ENCODE measurements at places on chromosomes 3 and 15.

DNA sequence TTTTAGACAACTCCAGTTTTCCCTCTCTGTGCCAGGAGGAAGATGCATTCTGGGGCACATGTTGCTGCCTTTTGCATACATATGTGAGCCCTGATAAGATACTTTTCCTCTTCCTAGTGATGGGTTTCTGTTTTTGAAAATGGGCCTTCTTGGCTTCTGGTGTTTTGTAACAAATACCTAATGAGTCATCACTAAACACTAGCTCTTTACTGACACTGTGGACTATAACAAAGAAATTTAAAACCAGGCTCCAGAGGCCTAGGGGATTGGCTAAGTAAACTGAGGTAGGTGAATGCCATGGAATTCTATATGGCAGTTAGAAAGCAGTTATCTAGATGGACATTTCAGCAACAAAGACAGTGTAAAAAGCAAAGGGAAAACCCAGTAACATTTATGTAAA lies 93.4 kb upstream of the NR2E3 start:
- DNase-seq, result no peak

DNA sequence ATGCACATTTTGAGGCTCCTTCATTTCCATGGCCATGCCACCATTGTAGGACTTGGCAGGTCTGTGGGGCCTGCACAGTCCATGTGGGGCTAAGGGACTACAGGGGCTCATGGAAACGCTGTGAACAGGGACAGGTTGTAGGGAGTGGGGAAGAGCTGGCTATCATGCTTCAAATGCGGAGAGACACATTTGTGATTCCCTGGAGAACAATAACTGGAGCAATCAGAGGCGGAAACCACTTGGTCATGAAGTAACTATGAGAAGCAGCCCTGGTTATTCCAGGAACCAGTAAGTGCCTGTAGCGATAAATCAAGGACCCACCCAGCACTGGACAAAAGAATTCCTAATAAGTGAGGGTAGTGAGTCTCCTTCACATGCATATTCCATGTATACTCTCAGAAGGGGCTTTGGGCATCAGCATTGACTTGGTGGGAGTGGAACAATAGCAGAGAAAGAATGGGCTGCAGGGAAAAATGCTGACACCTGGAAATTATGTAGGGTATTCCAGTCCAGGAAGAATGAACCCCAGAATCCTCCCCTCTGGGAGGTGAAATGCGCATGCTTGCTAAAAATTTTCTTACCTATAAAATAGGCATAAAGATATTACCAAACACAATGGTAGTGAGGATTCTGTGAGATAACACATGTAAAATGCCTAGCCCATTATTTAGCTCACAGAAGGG lies 251.4 kb upstream of the ROPN1 start:
- DNase-seq, result no peak

GRCh38 chr3:196792771-196793170 lies 53.1 kb downstream of the PAK2 start:
- DNase-seq, result peak; percentile 73

DNA sequence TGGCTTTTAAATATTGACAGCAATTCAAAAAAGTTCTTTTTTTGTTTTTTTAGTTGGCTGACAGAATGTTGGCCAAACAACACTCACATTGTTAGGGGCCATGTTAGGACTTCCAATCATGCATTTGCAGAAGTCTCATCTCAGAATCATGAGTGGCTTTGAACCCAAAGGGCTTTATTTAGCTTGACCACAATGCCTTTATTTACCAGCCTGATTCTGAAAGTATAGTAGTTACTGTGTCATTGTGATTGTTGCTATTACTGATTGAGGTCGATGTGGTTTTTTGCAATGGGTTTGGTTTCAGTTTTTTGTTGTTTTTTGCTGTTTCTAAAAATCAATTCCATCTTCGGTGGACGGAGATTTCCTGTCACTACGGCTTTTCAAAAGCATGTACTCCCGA lies 7.2 kb downstream of the GLDN start:
- DNase-seq, result no peak

DNA sequence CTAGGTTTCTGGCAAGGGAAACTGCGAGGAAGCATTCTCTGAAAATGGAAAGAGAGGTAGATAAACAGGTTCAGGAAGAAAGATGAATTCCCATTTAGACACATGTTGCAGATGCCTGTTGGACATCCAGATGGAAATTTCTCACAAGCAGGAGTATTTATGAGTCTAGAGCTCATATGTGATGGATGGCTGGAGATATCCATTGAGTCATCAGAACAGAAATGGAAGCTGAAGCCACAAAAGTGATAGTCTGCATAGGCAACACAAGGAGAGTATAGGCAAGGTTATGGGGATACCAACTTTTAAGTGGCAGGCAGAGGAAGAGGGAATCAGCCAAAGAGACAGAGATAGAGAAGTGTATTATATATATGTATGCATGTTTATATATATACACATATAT lies 6.3 kb upstream of the RAMAC start:
- no peak for DNase-seq

GRCh38 chr3:52998771-52999513 lies 46.9 kb downstream of the SFMBT1 start:
- DNase-seq, result peak; percentile 59

DNA sequence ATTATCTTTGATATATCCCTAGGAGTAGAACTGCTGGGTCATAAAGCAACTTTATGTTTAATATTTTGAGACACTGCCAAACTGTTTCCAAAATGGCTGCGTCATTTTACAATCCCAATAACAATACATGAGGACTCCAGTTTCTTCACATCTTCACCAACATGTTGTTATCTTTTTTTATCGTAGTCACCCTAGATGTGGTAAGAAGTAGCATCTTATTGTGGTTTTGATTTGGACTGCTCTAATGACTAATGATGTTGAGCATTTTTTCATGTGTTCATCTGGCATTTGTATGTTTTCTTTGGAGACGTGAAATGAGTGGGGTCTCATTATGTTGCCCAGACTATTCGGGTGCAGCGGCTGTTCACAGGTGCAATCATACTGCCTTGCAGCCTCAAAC lies 83.8 kb downstream of the MAP4 start:
- no peak for DNase-seq

GRCh38 chr3:58005669-58006068 lies 2.6 kb upstream of the FLNB start:
- DNase-seq, result peak; percentile 92

- no peak for DNase-seq
Measured at GRCh38 chr3:56704706-56705105, 21.6 kb upstream of the TASOR start.

DNA sequence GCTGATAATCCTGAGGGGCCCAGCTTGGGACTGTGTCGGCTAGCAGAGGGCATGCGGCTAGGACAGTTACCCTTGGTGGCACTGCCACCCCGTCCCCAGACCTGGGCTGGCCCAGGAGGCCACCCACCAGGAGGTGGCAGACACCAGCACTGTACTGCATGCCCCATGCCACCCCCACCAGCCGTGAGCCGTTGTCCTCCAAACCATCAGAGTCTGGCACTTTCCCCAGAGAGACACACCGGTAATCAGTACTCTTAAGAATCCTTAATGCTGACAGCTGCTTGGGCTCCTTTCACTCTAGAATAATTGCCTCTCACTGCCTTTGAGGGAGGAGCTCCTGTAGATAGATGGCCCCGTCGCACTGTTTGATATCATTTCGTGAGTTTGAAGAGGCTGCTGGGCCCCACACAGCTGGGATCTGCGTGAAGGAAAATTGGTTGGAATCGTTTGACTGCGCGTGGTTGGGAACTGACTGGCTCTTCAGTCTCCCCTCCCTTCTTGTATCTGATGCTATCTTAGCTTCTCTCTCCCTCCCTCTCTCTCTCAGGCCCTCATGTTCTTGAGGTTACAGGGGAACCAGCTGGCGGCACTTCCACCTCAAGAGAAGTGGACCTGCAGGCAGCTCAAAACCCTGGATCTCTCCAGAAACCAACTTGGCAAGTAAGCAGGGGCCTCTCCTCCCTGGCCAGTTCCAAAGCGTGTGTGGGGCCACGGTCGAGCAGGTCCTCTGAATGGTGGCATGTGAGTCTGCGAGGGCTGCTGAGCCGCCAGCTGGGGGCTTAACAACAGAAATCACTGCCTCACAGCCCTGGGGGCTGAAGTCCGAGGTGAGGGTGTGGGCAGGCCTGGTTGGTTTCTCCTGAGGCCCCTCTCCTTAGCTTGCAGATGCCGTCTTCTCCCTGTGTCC lies 94.9 kb downstream of the LRRK1 start:
- peak; percentile 60 for DNase-seq

DNA sequence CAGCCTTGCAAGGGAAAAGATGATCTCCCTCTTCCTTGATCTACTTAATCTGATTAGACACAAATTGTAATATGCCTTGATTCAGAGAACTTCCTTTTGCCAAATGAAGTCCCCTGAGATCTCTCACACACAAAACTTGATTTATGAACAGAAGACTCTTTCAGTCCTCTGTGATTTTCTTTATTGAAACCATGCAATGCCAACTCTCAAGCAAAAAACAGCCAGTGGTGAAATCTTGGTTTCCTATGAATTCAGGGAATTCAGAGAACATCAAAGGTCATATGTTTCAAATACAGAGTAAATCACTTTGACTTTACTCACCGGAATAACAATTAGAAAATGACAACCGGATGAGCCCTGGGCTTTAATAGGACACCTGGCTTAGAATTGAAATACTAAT lies 211.7 kb downstream of the ABHD5 start:
- no peak for DNase-seq

GRCh38 chr3:50447290-50447840 lies 56.1 kb downstream of the CACNA2D2 start:
- DNase-seq, result no peak

DNA sequence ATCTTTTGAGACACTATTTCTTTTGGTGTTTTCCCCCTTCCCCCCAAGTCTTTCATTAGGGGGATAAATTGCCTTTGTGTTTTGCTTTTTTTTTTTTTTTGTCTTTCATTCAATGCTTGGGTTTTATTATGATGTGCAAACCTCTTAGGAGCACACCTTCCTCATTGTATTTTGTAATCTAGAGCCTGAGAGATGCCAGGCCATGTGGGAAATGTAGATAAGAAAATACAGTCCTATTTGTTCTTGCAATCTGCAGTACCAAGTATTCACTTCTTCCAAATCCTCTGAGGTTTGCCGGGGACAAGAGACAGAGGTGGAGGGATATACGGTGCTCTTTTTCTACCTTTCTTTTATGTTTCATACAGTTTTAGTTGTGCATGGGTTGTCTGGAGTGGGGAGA lies 66.7 kb downstream of the LARS2 start:
- no peak for DNase-seq

- DNase-seq, result peak; percentile 53
Measured at GRCh38 chr3:124246949-124247348, 255.0 kb upstream of the ROPN1 start.

- peak; percentile 28 for DNase-seq
Measured at GRCh38 chr15:100190675-100191074, 151.1 kb downstream of the ADAMTS17 start.

- no peak for DNase-seq
Measured at GRCh38 chr3:160065282-160065681, 76.6 kb downstream of the IL12A start.

DNA sequence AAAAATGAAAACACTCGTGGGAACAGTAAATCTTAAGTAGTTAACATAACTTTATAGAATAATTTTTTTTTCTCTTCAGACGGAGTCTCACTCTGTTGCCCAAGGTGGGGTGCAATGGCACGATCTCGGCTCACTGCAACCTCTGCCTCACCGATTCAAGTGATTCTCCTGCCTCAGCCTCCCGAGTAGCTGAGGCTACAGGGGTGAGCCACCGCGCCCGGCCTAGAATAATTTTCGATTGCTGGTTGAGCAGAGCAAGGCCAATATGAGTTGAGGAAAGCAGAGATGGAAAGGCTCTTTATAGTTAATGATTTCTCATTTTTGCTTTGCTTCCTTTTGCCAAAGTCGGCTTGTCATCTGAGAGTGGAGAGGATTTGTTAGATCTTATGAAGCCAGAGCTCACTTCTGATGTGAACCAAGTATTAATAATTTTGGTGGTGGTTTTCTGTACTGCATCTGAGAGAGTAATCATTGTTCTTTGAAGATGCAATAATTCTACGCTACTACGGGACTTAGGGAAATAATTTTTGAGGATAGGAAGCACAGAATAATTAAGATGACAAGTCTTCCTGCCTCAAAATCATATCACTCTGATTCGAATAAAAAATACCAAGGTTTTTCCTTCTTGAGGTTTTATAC lies 1.6 kb upstream of the GOLM2 start:
- no peak for DNase-seq

GRCh38 chr3:83461411-83461810 lies 1497.4 kb upstream of the CADM2 start:
- DNase-seq, result no peak

DNA sequence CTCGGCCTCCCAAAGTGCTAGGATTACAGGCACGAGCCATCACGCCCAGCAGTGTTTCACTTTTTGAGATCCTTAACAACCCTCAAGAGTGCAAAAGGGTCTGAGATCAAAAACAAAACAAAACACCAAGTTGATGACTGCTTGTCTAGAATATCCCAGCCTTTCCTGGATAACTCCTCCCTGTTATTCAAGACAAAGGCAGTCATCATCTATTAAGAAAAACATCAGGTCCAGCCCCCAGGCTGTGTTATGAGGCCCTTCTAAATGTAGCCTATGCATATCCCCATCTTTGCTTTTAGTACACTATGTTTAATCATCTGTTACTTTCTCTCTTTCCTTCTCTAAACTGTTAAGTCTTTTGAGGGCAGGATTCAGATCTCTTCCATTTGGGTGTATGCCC lies 150.1 kb upstream of the FHIT start:
- DNase-seq, result no peak

GRCh38 chr15:40320931-40321371 lies 2.5 kb upstream of the INAFM2 start:
- no peak for DNase-seq

GRCh38 chr15:89085289-89085926 lies 2.8 kb upstream of the ABHD2 start:
- DNase-seq, result no peak

DNA sequence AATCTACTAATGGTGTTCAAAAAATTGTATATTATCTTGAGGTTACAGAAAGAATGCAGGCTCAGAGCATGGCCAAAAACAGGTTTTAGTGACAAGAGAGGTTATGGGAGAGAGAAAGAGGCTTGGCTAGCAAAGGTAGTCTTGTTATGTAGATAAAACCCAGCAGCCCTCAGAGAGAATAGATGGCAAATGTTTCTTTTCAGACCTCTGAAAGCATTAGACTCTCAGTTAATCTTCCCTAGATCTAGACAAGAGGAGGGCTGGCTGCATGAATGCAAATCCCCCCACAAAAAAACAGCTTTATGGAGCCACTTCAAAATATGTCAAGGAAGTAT lies 62.2 kb downstream of the OSTN start:
- no peak for DNase-seq

GRCh38 chr3:194369522-194370279 lies at the start of gene LRRC15:
Gene LRRC15, minus strand, starts transcription at chr3:194369743. Its CDS starts 8,700 bp downstream, at chr3:194361043.
- peak; percentile 94 for DNase-seq

GRCh38 chr3:43247561-43248184 lies 38.7 kb upstream of the SNRK start:
- no peak for DNase-seq

Measured in islet precursor cell (in vitro differentiated cells).